ENCODE measurements at places on chromosomes 13 and 19.

- DNase-seq, result no peak
Measured at GRCh38 chr19:38070573-38070972, 153.4 kb downstream of the DPF1 start.

GRCh38 chr19:7982651-7983099 lies 22.8 kb downstream of the ELAVL1 start:
- DNase-seq, result no peak

- DNase-seq, result no peak
Measured at GRCh38 chr13:108033800-108034707, 181.3 kb downstream of the LIG4 start.

DNA sequence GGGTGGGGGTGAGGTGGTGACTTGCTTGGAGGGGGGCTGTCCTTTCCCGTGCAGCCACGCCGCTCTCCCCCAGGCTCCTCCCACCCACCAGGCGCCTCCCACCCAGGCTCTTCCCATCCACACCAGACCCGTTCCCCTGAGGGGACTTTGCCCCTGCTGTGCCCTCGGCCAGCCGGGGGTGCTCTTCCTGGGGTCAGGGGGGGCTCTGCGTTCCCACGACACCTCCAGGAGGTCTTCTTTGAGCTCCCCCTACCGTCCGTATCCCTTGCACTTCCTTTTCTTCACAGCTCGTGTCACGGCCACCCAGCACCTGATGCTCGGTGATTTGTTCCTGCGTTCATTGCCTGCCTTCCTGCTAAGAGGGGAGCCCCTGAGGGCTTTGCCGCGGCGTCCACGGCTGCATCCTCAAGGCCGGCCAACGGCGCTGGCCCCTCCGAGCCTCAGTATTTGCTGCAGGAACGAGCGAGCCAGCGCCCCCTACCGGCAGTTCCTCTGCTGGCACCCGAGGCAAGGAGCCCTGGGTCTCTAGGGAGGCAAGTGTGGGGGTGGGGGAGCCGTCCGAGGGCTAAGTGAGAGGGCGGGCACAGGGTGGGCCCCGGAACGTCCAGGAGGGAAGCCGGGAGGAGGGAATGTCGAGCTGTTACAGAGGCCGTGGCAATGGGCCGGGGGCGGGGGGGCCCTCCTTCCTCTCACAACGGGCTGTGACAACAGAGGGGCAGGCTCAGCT lies 11.8 kb downstream of the LRRC4B start:
- DNase-seq, result no peak

DNA sequence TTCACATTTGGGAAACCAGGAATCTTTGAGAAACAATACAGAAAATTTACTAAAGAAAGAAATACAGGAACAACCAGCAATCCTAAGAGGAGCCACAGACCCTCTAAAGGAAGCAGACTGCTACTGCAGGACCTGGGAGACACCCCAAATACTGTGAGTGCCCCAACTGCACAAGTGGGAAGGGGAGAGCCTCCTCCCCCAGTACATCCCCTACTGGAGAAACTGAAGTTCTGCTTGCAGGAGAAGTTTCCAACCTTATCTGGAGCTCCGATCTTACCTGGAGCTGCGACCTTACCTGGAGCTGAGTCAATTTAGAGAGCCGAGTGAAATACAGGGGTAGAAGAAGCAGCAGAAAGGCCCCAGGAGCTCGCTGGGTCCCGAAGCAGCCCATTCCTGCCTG lies 236.4 kb upstream of the SPRY2 start:
- no peak for DNase-seq

- no peak for DNase-seq
Measured at GRCh38 chr13:83666141-83666540, 216.1 kb downstream of the SLITRK1 start.

- DNase-seq, result no peak
Measured at GRCh38 chr13:59034198-59034597, 1129.5 kb downstream of the DIAPH3 start.

DNA sequence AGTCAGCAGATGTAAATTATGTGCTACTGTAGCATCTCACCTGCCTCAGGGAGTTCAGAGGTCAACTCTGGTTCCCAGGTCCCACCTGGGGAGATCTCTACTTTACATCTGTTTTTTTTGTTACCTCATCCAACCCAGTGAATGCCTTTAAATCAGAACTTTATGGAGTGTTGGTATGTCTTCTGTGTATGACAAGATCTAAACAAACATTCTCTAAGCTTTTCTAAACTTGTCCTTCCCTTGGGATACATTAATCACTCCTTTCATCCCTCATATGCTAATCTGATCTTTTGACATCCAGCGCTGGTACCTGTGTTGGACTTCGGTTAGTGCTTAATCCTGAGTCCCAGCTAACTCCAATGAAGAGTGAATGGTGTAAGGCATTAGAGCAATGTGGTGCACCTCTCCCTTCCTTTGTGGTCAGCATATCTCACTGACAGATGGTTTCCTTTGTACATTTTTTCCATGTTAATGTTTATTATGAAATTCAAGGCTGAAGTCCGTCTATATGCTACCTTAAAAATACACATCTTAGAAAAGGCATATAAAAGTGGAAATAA lies 213.4 kb downstream of the ABCC4 start:
- no peak for DNase-seq

DNA sequence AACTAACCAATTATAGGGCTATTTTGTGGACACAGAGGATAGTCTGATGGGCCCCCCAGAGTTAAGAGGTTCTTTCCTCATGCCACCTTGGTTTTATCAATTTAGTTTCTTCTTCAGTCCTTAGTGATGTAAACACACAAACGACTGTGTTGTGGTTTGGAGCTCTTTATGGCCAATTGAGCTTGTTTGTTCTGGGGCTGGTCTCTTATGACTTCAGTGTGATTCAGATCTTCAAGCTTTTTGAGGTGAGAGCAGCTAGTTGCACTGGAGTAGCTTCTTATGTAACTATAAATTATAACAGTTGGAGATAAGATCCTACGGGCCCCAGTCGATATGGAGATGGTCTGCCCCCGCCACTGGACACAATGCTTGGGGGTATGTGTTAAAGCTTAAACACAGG lies 22.0 kb upstream of the GJB6 start:
- no peak for DNase-seq

- DNase-seq, result no peak
Measured at GRCh38 chr13:21849323-21849722, 178.4 kb downstream of the FGF9 start.

DNA sequence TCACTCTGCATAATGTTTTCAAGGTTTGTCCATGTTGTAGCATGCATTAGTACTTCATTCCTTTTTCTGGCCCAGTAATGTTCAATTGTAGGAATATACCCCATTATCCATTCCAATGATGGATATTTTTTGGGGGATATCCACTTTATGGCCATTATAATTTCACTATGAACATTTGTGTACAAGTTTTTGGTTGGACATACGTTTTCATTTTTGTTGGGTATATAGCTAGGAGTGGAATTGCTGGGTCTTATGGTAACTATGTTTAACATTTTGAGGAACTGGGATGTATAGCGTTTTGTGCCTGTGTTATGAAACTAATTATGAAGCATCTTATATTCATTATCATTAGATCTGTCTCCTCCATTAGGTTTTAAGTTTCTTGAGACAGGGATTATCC lies 191.6 kb downstream of the TM9SF2 start:
- no peak for DNase-seq
